ENCODE measurements at places on chromosomes 12 and 14. TPM values are rescaled to one million over a fixed set of nuclear protein-coding genes. Genes with fewer than 3 reads are reported as not detected.

Gene TAS2R7
- total RNA-seq: not detected

GRCh38 chr12:104490850-104491249 lies 34.1 kb downstream of the CHST11 start:
- DNase-seq: no peak

- no peak for DNase-seq
Measured at GRCh38 chr14:37078131-37078530, 94.3 kb downstream of the SLC25A21 start.

Gene TBX3
- total RNA-seq: not detected

- DNase-seq: no peak
Measured at GRCh38 chr12:107468182-107468581, 217.4 kb upstream of the PWP1 start.

Gene MFAP5
- not detected for total RNA-seq

DNA sequence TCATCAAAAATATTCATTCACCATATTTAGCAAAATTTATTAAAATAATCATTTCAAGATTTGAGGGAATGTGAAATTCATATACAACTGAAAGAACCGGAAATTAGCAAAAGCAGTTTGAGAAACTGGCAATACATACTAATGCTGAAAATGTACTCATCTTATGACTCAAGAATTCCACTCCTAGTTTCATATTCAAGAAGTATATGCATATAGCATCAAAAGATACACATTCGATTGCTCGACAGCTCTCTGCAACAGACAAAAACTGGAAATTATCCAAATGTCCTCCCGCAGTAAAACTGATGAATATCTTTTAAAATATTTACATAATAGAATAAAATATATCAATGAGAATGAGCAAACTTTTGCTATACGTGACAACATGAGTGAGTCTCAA lies 189.2 kb upstream of the MGAT4C start:
- DNase-seq: no peak

Gene TSPAN19
- not detected for total RNA-seq

Measured in naive thymus-derived CD4-positive, alpha-beta T cell (primary cell).